ENCODE measurements at places on chromosomes 6 and 20.
A peak's percentile ranks its signal among the peaks of the same experiment; 100 is the strongest.

DNA sequence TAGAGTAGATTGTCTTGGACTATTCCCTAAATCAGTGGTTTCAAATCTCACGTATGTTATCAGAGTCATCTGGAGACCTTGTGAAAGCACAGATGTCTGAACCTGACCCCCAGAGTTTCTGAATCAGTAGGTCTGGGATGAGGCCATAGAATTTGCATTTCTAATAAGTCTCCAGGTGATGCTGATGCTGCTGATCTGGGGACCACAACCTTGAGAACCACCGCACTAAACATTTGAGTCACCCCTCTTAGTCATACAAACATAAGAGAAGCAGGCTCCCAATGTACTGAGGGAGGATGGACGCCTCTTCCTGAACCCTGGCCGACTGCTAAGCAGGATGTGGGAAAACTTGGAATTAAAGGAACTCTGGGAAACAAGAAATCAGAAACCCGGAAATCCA lies 187.8 kb upstream of the PRDM1 start:
- no peak for DNase-seq

DNA sequence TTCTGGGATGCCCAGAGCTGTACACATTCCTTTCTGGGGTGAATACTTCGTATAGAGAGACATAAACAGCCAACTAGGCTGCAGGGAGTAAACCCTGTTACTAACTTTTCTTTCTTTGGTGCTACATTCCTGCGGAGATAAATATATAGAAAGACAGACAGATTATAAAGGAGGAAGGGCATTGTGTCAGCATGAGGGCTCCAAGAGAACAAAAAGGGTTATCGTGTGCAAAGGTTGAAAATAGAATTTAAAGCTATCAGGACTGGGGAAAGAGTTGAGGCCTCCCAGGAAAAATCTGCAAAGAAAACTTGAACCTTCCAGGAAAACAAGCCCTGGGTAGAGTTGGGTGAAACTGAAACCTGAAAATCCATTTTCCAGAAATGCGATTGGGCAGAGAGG lies 68.0 kb downstream of the TMEM170B start:
- no peak for DNase-seq

DNA sequence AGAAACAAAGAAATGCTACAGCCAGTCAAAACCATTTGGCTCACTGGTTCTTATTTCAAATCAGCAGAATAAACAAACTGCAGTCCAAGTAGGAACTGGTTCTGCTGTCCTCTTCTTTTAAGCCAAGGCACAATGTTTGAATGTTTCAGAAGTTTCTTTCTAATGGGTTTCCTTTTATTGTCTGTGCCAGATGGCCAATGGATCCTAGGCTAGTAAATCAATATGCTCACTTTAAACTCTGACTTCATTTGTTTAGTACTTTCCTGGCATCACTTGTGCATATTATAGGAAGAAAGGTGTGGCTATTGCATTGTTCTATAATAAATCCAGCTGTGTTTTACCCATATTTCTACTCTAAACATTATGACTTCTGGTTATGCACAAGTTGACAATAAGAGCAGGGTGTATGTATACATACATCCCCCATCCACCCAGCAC lies 99.7 kb upstream of the PLCB4 start:
- no peak for DNase-seq

- DNase-seq: no peak
Measured at GRCh38 chr6:91352878-91353277, 766.0 kb upstream of the MAP3K7 start.

GRCh38 chr6:40353197-40353966 lies 233.8 kb downstream of the LRFN2 start:
- peak; percentile 34 for DNase-seq

GRCh38 chr20:49398401-49399144 lies 83.9 kb downstream of the KCNB1 start:
- no peak for DNase-seq

- DNase-seq: no peak
Measured at GRCh38 chr20:43900121-43900466, 14.6 kb upstream of the TOX2 start.

- DNase-seq: no peak
Measured at GRCh38 chr6:5672581-5673011, 334.1 kb downstream of the NRN1 start.

GRCh38 chr20:634148-634925 lies 18.7 kb downstream of the SRXN1 start:
- no peak for DNase-seq

DNA sequence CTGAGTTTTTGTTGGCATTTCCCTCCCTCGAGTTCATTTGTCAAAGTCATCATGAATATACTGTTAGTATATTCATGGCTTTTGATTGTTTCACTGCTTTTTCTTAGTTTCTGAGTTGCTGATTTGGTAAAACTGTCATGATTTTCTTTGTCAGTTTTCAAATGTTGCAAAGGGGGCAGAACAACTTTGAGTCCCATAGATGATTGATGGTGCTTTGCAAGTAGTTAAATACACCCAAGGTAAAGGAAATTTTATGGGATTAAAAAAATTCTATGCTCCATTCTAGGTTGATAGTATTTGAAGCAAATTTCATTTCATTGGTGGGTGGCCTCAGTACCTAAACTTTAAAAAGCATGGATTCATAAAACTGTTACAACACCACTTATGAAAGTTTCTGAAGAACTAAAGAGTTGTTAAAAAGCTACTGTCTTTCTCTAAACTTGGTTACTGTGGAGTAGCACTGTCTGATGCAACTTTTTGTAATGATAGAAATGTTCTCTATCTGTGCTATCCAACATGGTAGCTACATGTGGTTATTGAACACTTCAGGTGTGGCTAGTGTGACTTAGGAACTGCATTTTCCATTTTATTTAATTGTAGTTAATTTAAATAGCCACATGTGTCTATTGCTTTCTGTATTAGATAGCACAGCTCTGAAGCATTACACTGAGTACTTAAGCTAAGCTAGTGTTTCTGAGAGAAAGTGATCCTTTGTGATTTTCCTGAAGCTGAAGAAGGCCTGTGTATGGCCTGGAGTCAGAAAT lies 153.6 kb downstream of the ZFAND3 start:
- no peak for DNase-seq

Measured in ecto neural progenitor cell (in vitro differentiated cells).